ENCODE measurements at places on chromosomes 6 and 20.

DNA sequence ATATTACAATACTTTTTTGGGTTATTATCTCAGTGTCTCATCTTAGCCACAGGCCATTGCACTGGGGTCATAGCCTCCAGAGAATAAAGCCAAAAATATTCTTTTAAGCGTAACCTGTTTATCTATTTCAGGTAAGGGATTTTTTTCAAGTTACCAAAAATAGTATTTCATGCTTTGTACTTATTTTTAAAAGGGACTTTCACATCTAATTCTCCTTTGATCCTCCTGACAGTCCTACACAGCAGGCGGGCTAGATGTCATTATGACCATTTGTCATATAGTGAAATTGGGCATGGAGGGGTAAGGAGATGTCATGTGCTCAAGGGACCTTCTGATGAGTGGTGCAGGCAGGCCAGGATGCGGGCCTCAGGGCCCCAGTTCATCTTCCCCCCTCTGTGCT is 68.9 kb downstream of the TBC1D7 start:
- DNase-seq, result no peak

DNA sequence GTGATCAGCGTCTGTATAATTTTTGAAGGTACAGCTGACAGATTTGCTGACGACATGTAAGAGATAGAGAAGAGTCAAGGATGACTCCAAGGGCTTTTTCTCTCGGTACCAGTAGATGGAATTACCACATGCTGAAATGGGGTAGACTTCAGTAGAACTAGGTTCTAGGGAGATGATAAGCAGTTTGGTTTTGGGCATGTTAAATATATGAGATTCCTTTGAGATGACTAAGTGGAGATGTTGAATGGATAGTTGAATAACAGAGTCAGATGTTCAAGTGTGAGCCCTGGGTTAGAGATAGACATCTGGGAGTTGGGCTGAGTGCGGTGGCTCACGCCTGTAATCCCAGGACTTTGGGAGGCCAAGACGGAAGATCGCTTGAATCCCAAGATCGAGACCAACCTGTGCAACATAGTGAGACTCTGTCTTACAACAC is 50.0 kb downstream of the PHF20 start:
- DNase-seq, result peak; percentile 74

DNA sequence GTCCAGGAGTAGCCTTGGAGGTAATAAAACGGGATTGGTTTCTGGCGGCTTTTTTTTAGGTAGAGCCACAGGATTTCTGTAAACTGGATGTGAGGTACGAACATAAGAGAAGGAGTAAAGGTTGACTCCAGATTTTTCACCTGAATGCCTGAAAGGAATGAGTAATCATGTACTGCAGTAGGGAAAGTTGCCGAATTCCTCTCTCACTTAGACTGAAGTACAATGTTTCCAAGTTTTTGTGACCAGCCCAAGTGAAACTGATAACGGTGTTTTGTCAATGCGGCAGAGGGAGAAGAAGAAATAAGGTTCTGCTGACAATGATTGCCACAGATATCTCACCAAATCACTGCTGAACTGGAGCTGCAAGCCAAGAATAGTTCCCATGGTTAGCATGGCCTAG is 75.0 kb downstream of the VTA1 start:
- no peak for DNase-seq

GRCh38 chr6:121223930-121224329 is 110.3 kb downstream of the TBC1D32 start:
- no peak for DNase-seq

DNA sequence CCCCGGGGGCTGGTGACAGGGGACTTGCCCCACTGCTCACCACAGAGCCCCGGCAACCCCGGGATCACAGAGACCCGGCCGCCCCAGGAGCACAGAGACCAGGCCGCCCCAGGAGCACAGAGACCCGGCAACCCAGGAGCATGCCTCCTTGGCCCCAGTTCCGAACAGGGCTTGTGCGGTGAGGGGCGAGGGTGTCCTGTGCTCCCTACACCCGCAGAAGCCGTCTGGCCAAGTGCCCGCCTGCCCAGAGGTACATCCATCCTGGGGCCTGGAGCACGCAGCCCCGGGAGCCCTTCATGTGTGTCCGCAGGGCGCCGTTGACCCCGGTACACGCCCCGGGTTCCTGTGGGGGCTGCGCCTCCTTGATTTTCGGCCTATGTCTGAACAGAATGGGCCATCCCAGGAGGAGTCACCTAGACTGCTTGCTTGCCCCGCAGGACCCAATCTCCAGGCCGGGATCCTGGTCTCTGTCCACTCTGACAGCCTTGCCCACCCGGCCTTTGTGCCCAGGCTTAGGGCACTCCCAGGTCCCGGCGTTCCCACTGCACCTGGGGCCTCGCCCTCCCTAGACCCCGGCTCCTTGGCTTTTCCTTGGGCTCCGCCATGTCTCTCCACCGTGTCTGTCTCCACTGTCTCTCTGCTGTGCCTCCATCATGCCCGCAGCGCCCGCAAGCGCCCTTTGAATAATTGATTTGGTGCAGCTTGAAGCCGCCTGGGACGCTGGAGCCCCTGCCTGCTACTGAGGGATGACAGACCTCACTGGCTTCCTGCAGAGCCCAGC is 219.8 kb downstream of the ERMARD start:
- DNase-seq, result no peak

DNA sequence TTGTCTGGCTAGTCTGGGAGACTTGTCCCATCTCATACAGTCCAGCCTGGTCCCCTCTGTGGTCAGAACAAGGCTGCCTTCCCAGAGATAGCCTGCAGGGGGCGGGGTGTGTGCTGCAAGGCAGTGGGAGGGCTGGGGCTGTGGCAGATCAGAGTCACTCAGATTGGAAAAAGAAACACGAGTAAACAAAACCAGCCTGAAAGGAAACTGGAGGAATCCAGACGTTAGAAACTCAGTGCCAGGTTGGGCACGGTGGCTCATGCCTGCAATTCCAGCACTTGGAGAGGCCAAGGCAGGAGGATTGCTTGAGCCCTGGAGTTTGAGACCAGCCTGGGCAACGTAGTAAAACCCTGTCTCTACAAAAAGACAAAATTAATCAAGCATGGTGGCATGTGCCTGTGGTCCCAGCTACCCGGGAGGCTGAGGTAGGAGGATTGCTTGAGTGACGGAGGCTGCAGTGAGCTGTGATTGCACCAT is 20.2 kb downstream of the LEMD2 start:
- DNase-seq, result peak; percentile 90

GRCh38 chr6:137641474-137642077 is 147.4 kb upstream of the OLIG3 start:
- peak; percentile 71 for DNase-seq

GRCh38 chr6:44000164-44000842 is 126.9 kb downstream of the MRPL14 start:
- no peak for DNase-seq

DNA sequence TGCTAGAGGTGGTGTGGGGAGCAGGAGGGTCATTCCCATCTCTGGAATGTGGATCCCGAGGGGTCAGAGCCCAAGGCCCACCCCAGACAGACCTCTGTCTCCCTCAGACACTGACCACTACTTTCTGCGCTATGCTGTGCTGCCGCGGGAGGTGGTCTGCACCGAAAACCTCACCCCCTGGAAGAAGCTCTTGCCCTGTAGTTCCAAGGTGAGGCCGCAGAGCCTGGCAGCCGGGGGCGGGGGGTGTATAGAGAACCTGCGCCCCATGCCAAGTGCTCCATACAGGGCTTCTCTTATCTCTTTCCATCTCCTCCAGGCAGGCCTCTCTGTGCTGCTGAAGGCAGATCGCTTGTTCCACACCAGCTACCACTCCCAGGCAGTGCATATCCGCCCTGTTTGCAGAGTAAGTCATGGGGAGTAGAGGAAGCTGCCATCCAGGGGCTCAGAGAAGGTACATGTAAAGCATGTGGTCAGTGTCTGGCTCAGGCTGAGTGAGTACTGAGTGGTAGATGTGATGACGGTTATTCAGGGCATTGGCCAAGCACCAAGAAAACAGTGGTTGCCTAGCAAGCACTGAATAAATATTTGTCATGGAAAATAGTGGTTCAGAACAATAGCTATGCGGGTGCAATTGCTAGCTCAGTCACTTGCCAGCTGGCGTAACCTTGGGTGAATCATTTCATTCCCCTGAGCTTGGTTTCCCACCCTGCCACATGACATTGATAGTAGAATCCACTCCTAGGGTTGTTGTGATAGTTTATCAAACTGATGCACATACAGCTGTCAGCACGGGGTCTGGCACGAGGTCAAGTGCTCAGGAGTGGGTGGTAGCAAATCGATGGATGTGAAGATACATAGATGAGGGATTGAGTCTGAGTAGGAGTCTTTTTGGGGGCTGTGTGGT is 3.5 kb downstream of the PIGT start:
- DNase-seq, result peak; percentile 95

DNA sequence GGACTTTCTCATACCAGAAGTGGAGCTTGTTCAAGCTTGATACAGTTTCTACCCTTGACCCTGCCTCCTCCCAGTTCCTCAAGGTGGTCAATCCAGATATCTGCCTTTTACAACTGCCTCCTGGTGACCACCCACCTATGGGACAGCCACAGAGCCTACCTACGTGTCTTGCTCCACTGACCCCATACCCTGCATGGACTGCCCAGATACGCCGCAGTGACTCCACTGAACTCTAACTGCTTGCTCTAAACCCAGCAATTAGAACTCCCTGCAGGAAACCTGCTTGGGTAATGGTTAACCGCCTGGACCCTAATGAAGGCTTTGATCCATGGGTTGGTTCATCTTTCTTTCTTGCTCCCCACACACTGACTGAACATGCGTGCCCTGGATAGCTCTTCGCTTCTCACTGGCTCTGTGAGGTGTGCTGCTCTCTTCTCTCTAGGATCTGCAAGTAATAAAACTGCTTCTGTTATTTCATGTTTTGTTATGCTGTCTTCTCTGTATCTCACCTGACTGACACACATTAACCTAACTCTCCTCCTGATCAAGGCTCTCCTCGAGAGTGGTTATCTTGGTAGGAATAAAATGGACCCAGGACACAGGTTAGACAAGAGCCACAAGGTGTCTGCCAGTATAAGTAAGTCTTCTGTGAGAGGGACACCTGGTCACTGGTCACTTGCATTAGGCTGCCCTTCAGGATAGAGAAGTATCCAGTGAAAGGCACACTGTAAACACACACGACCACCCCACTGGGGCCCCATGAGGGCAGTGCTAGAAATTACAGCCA is 79.2 kb downstream of the CHD6 start:
- DNase-seq, result no peak

- DNase-seq, result peak; percentile 15
Observed at GRCh38 chr6:118537574-118537973, 10.5 kb upstream of the PLN start.

DNA sequence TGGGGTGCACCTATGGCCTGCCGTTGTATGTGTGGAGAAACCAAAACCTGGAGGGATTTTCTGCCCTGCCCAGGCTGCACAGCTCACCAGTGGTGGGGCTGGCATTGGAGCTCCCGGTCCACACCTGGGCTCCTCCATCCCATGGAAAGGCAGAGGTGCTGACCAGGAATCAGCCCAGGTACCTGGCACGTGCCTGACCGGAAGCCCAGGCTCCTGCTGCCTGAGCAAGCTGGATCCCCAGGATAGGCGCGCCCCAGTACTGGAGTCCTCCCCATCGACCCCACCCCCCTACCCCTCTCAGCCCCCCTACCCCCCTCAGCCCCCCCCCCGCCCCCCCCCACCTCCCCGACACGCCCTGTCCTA is 39.9 kb upstream of the HMGA1 start:
- no peak for DNase-seq

- no peak for DNase-seq
Observed at GRCh38 chr6:84271061-84271716, 43.7 kb upstream of the CEP162 start.

DNA sequence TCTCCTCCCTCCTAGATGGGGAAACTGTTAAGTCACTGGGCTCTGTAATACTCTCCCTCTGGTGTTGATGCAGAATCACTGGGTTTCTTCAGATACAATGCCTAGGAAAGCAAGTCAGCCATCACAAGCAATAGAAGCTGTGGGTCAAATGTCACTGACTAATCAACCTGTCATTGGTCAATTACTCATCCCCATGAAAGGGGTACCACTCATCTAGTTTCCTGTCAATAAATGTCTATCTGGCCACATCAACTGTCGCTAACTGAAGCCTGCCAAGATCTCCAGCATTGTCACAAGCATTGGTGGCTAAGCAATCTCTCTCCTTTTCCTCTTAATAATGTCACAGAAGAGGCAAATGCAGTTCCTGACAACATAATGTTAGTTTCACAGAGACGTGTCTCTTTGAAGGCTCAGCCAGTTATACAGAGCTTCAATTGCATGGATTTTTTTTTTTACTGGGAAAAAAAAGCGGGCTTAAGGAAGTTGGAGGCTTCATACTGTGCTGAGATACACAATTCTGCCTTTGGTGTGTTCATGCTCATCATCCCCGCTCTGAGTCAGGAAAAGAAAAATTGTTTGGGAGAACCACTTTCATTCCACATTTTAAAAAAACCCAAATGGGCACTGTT is 355.9 kb downstream of the BTBD9 start:
- DNase-seq, result no peak

- DNase-seq, result no peak
Observed at GRCh38 chr20:7703996-7704395, 236.3 kb downstream of the HAO1 start.

- no peak for DNase-seq
Observed at GRCh38 chr20:52888096-52888495, 84.1 kb upstream of the TSHZ2 start.

- peak; percentile 32 for DNase-seq
Observed at GRCh38 chr6:104771258-104771832, 88.4 kb downstream of the HACE1 start.
